ENCODE measurements at places on chromosomes 3 and 15.
A peak's percentile ranks its signal among the peaks of the same experiment; 100 is the strongest.

- no peak overlapping the region for H3K4me3 ChIP-seq
- no peak overlapping the region for H3K27ac ChIP-seq
- H3K27me3 ChIP-seq = no peaks in the 10 kb centered on the region
- no peak for DNase-seq
- no peaks in the 10 kb centered on the region for H3K4me1 ChIP-seq
These were observed 93.2 kb upstream of the LRIG1 start for GRCh38 chr3:66593978-66594377.

DNA sequence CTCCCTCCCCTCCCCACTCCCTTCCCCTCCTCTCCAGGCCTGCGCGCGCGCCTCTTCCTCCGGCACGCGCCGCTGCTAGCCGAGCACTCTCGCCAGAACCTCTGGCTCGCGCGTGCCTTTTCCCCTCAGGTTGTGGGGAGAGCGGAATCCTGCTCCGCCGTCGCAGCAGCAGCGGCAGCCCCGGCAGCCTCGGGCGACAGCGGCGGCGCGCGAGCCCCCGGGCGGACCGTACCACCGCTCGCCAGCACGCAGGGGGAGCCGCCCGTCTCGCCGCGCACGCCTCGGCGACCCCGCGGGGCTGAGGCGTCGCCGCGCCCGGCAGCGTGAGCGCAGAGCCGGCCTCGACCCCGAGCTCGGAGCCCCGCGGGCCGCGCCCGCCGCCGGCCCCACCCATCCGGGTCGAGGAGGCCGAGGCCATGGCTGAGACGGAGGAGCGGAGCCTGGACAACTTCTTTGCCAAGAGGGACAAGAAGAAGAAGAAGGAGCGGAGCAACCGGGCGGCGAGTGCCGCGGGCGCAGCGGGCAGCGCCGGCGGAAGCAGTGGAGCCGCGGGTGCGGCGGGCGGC is at the start of gene CDV3:
Gene CDV3, plus strand, starts transcription at position 58 of the 566 bp plus-strand sequence. Its CDS starts 359 bp downstream, at position 417.
- peaks cover 12% of the 10 kb centered on the region for H3K36me3 ChIP-seq
- H3K4me3 ChIP-seq = peak within 1 kb of the TSS; percentile 95
- H3K4me1 ChIP-seq = peaks cover 32% of the 10 kb centered on the region
- H3K27me3 ChIP-seq = no peaks in the 10 kb centered on the region
- peak within 1 kb of the TSS; percentile 100 for H3K27ac ChIP-seq
- DNase-seq = no peak

DNA sequence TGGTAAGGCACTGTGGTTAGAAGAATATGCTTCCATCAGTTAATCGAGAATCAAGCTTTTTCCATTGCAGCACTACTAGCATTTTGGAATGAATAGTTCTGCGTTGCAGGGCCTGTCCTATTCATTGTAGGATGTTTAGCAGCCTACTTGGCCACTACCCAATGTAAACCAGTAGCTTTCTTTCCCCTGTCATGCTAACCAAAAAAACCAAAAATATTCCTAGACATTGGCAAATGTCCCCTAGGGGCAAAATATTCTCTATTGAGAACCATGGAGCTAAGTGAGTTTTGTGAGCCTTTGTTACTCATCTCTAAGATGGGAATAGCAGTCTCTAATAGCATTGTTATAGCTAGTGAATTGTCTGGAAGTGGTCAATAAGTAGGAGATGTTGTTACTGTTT is 187.2 kb downstream of the CADPS start:
- no peaks in the 10 kb centered on the region for H3K27me3 ChIP-seq
- no peak overlapping the region for H3K27ac ChIP-seq
- no peaks in the 10 kb centered on the region for H3K4me1 ChIP-seq
- DNase-seq = no peak

DNA sequence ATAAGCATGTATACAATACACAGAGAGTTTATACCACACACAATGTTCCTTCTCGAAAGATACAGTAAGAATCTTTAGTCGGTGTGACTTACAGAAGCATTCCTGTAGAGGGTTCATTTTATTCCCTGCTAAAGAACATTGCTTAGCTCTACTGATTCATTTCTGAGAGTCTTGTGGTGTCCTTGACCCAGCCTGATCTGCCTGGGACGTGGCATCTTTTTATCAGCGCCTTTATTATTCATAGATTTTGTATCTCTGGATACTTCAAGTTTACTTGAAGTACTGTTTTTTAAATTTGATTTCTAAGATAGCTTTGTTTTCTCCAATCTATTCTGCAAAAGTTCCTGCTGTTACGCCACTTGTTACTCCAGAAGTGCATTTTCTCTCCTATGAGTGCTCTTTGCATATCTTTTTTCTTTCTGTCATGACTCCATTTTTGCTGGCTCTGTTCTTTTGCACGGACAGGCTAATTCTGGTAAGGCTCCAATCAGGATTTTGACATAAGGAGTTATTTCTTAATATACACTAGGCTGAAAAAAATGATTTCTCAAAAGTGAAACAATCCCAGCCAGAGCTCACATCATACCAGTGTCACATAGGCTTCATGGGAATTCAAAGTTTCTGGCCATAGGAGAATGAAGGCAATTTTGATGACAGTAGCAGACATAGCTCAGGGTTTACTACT is 114.5 kb upstream of the TNIK start:
- DNase-seq = no peak
- H3K27ac ChIP-seq = no peak overlapping the region
- H3K36me3 ChIP-seq = no peaks in the 10 kb centered on the region
- H3K27me3 ChIP-seq = no peaks in the 10 kb centered on the region
- no peaks in the 10 kb centered on the region for H3K4me1 ChIP-seq

DNA sequence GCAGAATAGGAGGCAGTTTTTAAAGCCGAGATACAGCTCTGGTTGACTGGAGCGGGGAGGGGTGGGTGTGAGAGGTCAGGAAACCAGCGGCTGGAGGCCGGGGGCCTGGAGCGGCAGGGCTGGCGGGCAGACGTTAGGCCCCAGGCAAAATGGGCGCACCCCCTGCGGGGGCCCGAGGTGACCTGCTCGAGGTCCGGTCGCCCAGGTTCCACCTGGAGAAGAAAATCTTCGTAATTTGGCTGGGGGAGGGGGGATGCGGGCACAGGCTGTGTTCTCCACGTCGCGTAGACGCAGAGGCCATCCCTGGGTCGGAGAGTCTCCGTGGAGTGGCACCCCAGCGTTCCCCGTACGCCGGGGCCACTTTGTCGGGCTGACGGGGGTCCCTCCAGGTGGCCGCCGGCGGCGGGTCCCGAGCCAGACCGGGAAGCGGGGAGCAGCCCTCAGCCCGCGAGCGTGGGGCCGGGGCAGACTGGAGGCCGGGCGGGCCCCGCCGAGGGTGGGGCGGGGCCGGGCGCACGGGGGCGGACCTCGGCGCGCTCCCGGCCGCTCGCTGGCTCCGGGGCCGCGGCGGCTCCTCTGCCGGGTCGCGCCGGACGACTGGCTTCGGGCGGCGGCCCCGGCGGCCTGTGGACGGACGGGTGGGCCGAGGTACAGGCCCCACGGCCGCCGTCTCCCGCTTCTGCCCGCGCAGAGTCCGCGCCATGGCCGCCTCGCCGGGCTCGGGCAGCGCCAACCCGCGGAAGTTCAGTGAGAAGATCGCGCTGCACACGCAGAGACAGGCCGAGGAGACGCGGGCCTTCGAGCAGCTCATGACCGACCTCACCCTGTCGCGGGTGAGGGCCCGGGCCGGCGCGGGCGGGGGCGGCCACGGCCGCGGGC is at the start of gene CRTC3:
Gene CRTC3, plus strand, starts transcription at position 553 of the 879 bp plus-strand sequence. Its CDS starts 149 bp downstream, at position 702.
- no peaks in the 10 kb centered on the region for H3K36me3 ChIP-seq
- peak; percentile 93 for DNase-seq
- H3K4me1 ChIP-seq = peaks cover 12% of the 10 kb centered on the region
- peak within 1 kb of the TSS; percentile 97 for H3K4me3 ChIP-seq

DNA sequence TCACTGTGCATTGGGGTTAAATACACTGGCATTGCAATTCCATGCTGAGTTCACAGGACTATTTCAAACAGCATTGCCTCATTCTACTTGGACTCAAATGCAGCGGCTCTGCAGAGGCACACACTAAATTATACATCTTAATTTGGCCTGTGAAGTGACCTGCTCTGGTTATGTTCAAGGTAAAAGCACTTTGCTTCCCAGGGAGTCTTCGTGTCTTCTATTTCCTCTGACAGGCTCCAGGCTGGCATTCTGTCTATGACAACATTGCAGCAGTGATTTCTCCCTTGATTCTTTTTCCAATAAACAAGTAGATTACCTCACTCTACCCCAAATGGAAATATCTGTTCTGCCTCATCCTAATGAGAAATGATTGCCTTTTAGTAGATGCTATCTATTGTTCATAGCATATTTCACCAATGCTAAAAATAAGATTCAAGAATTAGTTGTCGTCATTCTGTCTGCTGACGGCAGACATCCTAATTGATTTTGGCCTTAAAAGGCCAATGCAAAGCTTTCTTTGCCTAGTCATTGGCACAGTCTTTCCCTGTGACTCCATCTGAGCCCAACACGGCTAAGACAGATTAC is 33.8 kb downstream of the FMN1 start:
- H3K4me3 ChIP-seq = no peak overlapping the region
- no peaks in the 10 kb centered on the region for H3K27me3 ChIP-seq
- no peak for DNase-seq
- H3K4me1 ChIP-seq = peaks cover 4% of the 10 kb centered on the region
- H3K36me3 ChIP-seq = no peaks in the 10 kb centered on the region

- no peaks in the 10 kb centered on the region for H3K4me1 ChIP-seq
- no peaks in the 10 kb centered on the region for H3K36me3 ChIP-seq
These were observed 29.3 kb upstream of the DLG1 start for GRCh38 chr3:197327701-197328100.

DNA sequence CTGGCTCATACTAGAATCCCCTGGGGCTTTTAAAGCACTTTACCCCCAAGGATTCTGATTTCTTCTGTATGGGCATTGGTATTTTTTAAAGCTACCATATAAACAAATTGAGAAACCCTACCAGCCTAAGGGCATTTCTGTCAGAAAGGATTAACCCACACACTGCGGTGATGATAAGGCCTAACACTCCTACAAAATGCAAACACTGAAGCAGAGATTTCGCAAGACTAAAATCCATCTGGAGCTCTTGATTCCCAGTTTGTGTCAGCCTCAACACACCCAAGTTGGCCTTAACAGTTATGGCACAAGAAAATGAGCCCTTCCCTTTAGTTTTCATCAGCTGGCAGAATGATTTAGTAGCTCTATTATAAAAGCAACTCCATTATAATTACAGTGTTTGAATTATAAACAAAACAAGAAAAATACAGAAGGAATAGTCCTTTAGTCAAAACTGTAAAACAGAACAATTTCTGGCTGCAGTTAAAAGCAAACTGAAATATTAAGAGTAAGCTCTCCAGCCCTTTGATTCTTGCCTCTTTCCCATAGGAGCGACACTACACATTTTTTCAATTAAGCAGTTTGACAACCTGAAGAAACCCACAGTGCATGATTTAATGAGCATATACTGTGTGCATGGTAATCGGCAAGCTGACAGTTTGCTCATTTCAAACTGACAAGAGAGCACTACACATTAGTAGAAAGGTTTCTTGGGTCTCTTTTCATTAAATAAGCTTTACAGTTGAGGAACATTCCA is 441.2 kb downstream of the FHIT start:
- peak; percentile 28 for DNase-seq
- no peaks in the 10 kb centered on the region for H3K36me3 ChIP-seq
- no peak overlapping the region for H3K27ac ChIP-seq
- no peaks in the 10 kb centered on the region for H3K27me3 ChIP-seq
- H3K4me3 ChIP-seq = no peak overlapping the region

DNA sequence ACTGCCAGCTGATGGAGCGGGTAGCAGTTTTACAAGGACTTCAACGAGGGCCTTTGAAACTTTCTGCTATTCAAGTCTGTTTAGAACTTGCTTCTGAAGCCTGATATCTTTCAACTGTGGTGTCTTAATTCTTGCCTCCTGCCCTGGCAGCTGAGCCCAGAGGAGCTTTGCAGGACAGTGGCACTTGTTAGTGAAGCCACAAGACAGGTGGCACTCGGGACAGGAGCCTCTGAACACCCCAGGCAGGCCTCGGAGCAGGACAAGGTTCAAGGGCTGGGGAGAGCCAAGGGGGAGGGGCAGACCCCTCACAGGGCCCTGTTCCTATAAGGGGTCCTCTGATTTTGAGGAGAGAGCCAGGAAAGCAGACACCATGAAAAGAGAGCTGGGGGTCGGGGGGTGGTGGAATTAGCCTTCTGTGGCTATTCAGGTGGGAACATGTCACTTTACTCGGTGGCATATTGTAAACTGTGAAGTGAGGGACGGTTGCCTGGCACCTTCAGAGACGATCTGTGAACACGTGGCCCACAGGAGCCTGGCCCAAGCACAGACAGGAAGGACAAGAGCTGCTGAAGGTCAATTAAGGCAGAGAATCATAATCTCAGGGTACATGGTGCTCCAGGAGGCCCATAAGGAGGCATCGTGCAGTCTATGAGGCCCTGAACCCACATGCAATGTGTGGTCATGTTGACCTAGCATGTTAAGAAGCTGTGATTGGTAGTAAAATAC is 30.1 kb upstream of the KY start:
- no peaks in the 10 kb centered on the region for H3K36me3 ChIP-seq
- no peaks in the 10 kb centered on the region for H3K27me3 ChIP-seq
- no peaks in the 10 kb centered on the region for H3K4me1 ChIP-seq
- no peak overlapping the region for H3K4me3 ChIP-seq
- no peak overlapping the region for H3K27ac ChIP-seq

DNA sequence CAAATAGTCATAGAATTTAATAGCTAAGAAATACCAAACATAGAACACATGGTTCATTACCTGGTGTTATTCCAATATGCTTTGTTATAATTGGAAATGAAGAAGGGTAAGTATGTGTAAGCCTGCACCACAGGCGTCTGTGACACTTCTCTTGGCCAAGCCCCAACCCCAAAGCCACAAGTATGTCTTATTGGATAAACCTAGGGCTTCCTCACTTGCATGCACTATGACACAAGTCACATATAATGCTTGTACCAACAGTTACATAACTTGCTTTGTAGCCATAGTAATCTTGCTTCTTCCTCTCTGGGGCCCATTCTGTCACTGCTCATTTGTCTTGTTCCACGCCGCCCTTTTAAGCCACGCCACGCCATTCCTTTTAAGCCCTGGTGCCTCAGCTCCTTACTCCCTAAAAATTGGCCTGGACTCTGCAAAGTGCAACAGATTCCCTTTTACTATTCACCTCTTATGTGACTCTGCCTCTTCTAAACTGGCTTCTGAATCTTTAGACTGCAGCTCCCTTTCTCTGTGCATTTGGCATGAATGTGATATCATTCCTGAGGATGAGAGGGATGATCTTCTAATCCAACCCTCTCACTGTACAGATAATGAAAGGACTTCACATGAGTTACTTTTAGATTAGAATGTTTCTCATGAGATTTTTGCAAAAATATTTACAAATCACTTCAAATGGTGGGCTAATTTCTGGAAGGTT is 48.1 kb upstream of the EPHA3 start:
- no peaks in the 10 kb centered on the region for H3K4me1 ChIP-seq
- no peak overlapping the region for H3K27ac ChIP-seq
- H3K4me3 ChIP-seq = no peak overlapping the region

DNA sequence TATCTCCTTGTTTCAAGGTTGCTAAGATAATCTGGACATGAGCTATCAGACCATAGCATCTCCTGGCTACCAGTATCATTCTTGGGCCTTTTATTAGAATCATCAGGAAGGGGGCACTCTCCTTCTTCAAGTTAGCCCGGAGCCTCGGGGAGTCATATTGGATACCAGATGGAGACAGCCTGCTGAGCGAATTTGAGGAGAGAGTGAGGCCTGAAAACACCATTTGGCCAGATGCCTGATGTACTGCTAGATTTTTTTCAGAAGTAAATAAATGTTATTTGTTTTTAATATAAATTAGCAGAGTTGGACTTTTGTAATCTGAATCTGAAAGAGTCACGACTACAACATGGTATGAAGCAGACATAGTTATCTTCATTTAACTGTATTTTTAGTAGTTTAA is 848.6 kb downstream of the IGSF11 start:
- no peak overlapping the region for H3K4me3 ChIP-seq
- H3K36me3 ChIP-seq = no peaks in the 10 kb centered on the region
- no peak overlapping the region for H3K27ac ChIP-seq

- H3K4me1 ChIP-seq = no peaks in the 10 kb centered on the region
- H3K27ac ChIP-seq = no peak overlapping the region
- no peak for DNase-seq
- no peaks in the 10 kb centered on the region for H3K27me3 ChIP-seq
These were observed 8.5 kb upstream of the IL17RD start for GRCh38 chr3:57173687-57174086.
